NCI-H1694 treated with DMSO at 0.1 percent for 48 hours (cell line): ENCODE measurements at places on chromosomes 7 and 10.

GRCh38 chr10:17548162-17548561, 69.0 kb downstream of the HACD1 start:
- DNase-seq: no peak

DNA sequence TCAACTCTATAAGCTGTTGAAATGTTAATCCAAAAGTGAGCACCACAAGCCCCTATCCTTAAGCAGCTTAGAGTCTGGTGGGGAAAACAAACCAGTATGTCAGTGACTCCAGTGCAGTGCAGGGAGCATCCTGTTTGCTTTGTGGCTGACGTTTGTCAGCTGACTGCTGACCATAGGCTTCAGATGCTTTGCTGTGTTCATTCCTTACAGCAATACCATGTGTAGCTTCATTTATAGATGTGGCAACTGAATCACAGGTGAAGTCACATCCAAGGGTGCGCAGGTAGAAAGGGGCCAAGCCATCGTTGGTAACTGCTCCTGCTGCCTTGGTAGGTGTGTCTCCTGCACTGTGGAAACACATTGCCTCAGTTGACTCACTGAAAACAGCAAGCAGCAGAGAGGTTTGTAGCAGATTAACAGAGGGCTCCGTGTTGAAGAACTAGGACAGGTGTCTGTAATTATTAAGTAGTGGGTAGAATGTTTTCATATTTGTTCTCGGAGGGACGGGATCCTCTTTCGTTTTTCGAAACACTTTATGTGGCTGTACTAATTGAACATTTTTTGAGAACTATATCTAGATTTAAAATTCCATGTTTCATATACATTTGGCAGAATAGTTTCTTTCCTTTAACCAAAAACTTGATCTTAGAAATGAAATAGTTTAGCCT, 2.0 kb downstream of the INSIG1 start:
- DNase-seq: no peak

GRCh38 chr7:111113263-111114017, 22.5 kb downstream of the LRRN3 start:
- no peak for DNase-seq

GRCh38 chr7:21076054-21076453, 289.4 kb upstream of the SP8 start:
- no peak for DNase-seq

GRCh38 chr7:129535896-129536295, 33.6 kb downstream of the SMKR1 start:
- DNase-seq: no peak

- DNase-seq: no peak
Measured at GRCh38 chr10:24493165-24493564, 230.5 kb downstream of the ARHGAP21 start.

GRCh38 chr10:5902511-5903274, 12.7 kb downstream of the FBH1 start:
- no peak for DNase-seq

GRCh38 chr10:67657775-67658174, 38.2 kb downstream of the CTNNA3 start:
- DNase-seq: no peak

DNA sequence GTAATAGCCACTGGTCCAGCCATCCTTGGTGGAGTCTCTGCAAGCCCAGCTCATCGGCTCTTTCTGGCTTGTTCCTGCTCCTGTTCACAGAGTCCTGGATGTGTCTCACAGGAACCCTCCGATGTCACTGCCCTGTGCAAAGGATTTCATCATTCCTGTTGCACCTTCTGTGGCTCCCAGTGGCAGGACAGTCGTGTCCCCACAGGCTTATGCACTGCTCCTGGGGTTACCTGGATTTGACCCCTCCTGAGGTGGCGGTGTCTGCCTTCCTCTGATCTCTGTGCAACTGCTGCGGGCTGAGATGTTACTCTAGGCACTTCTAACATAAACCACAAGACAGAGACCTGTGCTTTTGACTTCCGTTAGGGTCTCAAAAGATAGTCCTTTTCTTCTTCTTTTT, 30.6 kb downstream of the APBB1IP start:
- no peak for DNase-seq

GRCh38 chr10:117134056-117134305, 4.1 kb downstream of the VAX1 start:
- no peak for DNase-seq

- DNase-seq: no peak
Measured at GRCh38 chr10:133307776-133308420, 774 bp downstream of the TUBGCP2 start.

DNA sequence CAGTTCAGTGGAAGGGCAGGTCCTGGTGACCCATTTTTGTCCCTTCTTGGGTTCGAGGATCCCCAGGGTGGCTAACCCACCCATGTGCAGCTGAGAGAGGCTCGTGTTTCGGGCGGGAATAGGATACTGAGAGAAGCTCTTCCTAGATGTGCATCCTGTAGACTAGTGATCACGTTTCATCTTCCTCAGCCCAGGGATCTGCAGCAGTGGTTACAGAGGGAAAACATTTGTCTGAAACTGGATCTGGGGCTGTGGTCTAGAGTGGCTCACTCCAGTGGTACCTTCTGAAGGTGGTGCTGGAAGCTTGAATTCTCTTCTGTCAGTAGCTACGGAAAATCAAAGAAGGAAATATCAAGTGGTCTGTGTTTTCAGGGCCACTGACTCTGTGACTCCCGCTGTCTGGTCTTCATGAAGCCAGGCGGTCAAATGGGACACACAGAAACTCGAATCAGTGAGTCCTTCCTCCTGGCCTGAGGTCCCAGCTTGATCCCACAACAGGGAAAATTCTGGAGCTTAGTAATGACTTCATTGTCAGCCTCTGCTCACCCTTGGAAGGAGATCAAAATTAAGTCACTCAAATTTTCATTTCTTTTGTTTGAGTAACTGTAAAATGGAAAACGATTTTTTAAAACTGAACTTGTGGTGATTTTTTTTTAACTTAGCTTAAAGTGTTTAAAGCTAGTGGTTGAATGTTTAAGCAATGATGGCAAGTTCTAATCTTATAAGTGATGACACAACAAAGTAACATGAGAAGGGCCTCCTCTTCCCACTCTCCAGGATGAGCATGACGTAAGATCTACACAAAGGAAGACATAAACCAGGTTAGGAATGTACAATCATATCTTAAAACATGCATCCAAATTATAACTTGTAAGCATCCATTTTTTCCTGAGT, 469.3 kb upstream of the KLF6 start:
- no peak for DNase-seq

GRCh38 chr10:19576576-19576975, 239.7 kb upstream of the PLXDC2 start:
- no peak for DNase-seq

DNA sequence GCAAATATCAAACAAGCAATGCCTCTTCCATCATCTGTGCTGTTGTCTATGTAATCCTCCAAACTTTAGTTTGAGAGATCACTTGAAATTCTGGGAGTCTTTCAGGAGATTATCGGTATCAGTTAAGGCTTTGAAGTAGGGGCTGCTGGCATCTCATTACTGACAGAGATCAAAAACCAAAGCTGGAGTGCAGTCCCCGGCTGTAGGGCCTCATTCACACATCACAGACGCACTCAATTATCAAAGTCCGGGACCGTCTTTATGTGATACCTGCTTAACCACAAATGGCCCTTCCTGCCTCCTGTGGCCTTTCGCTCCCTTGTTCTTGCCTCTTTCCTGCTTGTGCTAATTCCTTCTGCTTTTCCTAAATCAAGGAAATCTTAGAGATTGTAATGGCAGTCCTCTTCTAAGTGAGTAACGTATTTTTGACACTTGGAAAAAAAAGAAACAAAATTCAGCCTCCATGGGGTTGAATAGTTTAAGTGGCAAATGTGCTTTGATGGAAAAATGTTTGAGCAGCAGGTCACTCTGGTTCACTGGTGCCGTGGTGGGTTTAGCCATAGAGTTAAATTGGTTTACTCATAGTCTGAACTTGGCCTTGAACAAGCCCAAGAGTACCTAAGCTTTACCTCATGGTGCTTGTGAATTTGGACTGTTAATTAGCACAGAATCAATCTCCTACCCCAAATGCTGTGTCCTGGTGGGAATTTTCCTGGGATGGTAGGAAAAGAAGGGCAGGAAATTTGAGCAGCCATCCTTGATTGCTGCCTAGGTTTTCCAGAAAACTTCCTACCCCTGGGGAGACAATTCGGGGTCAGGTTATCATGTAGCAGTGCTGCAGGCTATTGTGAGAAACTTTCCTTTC, 178.9 kb upstream of the LYZL1 start:
- DNase-seq: no peak

GRCh38 chr10:114353383-114353782, 50.9 kb downstream of the AFAP1L2 start:
- no peak for DNase-seq

DNA sequence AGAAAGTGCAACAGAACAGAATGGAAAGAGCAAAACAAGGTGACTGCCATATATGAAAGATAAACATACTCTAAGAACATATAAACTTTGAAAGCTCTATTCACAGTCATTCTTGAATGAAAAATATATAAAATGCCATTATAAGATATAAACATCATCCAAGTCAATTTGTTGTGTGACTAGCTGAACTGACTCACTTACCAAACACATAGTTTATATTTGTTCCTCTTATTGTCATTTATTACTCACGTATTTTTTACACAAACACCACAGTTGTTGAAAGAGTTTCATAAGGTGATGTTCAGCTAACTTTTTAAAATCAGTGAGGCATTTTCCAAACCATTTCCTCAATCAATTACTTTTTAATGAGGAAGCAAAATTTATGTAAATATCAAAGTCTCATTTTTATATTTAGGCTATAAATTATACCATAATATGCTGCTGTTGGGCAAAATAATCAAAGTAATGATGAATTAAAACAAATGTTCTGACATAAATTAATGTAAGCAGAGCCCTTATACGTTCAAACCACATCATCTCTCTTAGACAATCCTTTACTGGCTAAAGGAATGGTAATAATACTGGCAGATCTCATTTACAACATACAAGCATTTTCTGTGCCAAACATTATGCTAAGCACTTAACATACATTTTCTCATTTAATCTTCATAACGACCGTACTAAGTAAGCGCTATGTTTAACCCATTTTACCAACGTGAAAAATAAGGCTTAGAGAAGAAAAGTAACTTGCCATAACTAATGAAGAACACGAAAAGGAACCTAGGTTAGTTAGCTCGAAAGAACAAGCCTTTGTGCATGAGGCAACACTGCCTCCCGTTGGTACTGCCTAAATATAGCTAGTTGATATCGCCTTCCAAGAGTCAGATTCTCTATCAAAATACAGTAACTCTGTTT, 7.3 kb downstream of the LRRN3 start:
- peak; percentile 61 for DNase-seq

GRCh38 chr7:23691320-23691719, 11.3 kb downstream of the FAM221A start:
- DNase-seq: no peak

GRCh38 chr10:28468707-28469483, 64.0 kb upstream of the WAC start:
- no peak for DNase-seq

DNA sequence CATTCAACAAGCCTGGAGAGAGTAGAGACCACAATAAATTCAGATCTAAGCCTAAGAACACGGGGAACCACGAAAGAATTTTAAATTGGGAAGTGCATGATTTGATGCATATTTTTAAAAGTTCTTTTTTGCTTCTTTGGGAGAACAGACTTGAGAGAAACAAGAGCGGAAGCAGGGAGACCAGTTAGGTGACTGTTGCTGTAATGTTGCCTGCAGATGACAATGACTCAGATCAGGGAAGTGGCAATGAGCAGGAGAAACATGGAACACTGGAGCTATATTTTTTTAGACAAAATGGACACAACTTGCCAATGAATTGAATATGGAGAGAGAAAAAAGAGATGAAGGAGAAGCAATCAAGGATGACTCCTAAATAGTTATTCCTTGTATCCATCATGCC, 125.1 kb downstream of the RAPGEF5 start:
- no peak for DNase-seq

GRCh38 chr10:98915911-98916310, 319.7 kb downstream of the HPSE2 start:
- DNase-seq: no peak

DNA sequence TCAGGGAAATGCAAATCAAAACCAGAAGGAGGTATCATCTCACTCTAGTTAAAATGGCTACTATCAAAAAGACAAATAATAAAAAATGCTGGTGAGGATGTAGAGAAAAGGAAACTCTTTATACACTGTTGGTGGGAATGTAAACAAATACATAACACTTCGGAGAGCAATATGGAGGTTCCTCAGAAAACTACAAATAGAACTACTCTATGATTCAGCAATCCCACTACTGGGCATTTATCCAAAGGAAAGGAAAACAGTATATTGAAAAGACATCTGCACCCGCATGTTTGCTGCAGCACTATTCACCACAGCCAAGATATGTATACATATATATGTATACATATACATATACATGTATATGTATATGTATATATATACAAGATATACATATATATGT, 94.2 kb downstream of the C10orf90 start:
- DNase-seq: no peak

GRCh38 chr10:6912021-6912420, 331.9 kb upstream of the PRKCQ start:
- DNase-seq: no peak

DNA sequence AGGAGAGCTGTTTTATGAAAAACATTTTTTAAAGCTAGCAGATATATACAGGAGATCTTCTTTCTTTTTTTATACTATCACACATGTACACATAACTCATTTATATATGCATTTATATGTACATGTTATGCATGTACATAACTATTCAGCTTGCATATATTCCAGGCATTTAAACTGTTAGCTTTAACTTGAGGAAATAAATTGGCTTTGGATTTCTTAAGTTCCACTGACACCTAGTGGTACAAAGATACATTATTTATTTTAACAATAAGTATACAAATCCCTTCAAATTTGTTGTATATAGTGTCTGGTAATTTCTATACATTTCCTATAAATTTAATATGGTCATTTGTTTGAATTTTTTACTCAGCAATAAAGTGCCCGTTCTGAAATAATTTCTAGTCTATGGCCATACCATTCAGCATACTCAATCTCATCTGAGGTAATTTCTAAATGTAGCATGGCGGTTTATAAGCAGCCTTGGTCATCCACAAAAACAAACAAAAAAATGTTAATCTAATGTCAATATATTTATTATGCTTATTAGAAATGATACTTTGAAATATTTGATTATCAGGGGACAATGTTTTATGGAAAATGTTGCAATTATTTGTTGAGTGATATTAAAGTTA, 11.6 kb downstream of the ZDHHC6 start:
- no peak for DNase-seq

DNA sequence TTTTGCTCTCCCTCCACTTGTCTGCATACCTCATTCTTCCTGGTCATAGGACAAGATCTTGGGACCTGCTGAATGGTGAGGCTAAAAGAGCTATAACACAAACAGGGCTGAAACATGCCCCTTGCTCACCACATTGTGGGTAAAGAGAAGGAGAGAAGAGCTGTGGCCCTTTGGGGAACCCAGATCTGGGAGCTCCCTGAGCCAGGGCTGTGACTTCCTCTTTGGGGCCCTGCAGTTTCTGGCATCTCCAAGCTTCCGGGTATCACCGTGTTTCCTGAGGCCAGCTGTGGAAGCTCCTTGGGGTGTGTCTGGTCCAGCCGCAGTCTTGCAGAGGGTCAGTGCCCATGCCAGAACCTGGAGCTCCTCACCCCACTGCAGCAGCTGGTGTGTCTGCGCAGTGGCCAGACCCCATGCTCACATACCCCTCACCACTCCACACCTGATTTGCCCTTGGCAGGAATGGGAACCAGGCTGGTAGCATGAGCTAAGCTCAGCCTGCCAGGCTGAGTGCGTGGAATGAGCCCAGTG, 34.0 kb downstream of the DKK1 start:
- no peak for DNase-seq

- no peak for DNase-seq
Measured at GRCh38 chr7:6622134-6622710, 6.8 kb downstream of the ZNF853 start.

- no peak for DNase-seq
Measured at GRCh38 chr7:26617066-26617465, 247.3 kb downstream of the SKAP2 start.
